ENCODE measurements at places on chromosomes 2 and 18. TPM values are rescaled to one million over a fixed set of nuclear protein-coding genes. Genes with fewer than 3 reads are reported as not detected.

Gene CROCC2
- 0.30 TPM for polyA plus RNA-seq

Gene CD226
- 0.34 TPM for polyA plus RNA-seq

Gene CFAP65
- polyA plus RNA-seq = not detected

Gene SERPINB11
- not detected for polyA plus RNA-seq

Gene VAMP5
- polyA plus RNA-seq = not detected

Gene CYTIP
- polyA plus RNA-seq = 0.32 TPM

Gene SIGLEC15
- 0.14 TPM for polyA plus RNA-seq

Gene CAVIN2
- 38.3 TPM for polyA plus RNA-seq

Gene CDK15
- 2.1 TPM for polyA plus RNA-seq

Gene ANKZF1
- polyA plus RNA-seq = not detected

Gene COL6A3
- polyA plus RNA-seq = 306 TPM

Gene SLC11A1
- 0.81 TPM for polyA plus RNA-seq

Gene NXPH2
- polyA plus RNA-seq = 12.5 TPM

Gene TNP1
- 0.41 TPM for polyA plus RNA-seq

Gene ALK
- 0.03 TPM for polyA plus RNA-seq

Gene EMX1
- not detected for polyA plus RNA-seq
